ENCODE measurements at places on chromosomes 5 and 9. TPM values are rescaled to one million over a fixed set of nuclear protein-coding genes. Genes with fewer than 3 reads are reported as not detected.

Gene SPATA31E1
- not detected for polyA plus RNA-seq

Gene SLC45A2
- not detected for polyA plus RNA-seq

Gene ADAMTSL1
- 15.6 TPM for polyA plus RNA-seq

Gene DMRT3
- 0.08 TPM for polyA plus RNA-seq

Gene NEUROG1
- polyA plus RNA-seq: not detected

Gene SHROOM1
- 8.3 TPM for polyA plus RNA-seq

Gene UAP1L1
- 4.6 TPM for polyA plus RNA-seq

Gene KIAA0825
- polyA plus RNA-seq: 6.0 TPM

Gene LHFPL2
- polyA plus RNA-seq: 41.6 TPM

Gene HSPB3
- 0.30 TPM for polyA plus RNA-seq

Gene FRRS1L
- polyA plus RNA-seq: 2.9 TPM

Gene SHOC1
- 0.46 TPM for polyA plus RNA-seq

Gene BRD8
- 188 TPM for polyA plus RNA-seq

Gene AQP3
- 33.8 TPM for polyA plus RNA-seq

Gene S1PR3
- polyA plus RNA-seq: 80.3 TPM

Gene ORM2
- 1.4 TPM for polyA plus RNA-seq

Gene PTRH1
- polyA plus RNA-seq: 4.0 TPM

Gene NRG2
- polyA plus RNA-seq: 6.1 TPM

Gene PCDHB14
- 9.3 TPM for polyA plus RNA-seq

Gene EIF4E1B
- not detected for polyA plus RNA-seq

Gene OTULINL
- 10.2 TPM for polyA plus RNA-seq

Gene MYOZ3
- 13.0 TPM for polyA plus RNA-seq

Gene SMC2
- 30.7 TPM for polyA plus RNA-seq

Gene SLCO4C1
- polyA plus RNA-seq: 1.2 TPM

Gene GRM6
- polyA plus RNA-seq: 1.5 TPM

Gene PCDHA5
- polyA plus RNA-seq: 0.06 TPM

Gene DTWD2
- polyA plus RNA-seq: 6.4 TPM

Gene HNRNPK
- polyA plus RNA-seq: 848 TPM
